IMR-90 (cell line): ENCODE measurements at places on chromosomes 6 and 20.

DNA sequence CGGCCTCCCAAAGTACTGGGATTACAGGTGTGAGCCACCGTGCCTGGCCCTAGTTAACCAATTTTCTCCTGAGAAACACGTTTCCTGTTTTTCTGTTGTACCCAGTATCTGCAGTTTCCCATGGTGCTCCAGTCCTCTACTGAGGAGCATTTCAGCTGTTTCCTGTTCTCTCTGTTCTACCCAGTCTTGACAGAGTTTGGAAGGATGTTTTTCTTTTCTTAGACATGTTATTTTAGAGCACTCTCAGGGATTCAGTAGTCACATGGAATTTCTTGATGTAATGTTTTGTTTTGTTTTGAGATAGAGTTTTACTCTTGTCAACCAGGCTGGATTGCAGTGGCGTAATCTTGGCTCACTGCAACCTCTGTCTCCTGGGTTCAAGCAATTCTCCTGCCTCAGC, 129.8 kb upstream of the TIAM2 start:
- H3K27ac ChIP-seq, result peak overlapping the region; percentile 41; the same call in 1 of the 2 replicates
- H3K36me3 ChIP-seq, result no peaks in the 10 kb centered on the region
- no peaks in the 10 kb centered on the region for H3K27me3 ChIP-seq
- DNase-seq, result peak; percentile 46
- H3K4me1 ChIP-seq, result no peaks in the 10 kb centered on the region

- H3K27ac ChIP-seq, result no peak overlapping the region
- H3K36me3 ChIP-seq, result no peaks in the 10 kb centered on the region
- H3K4me1 ChIP-seq, result no peaks in the 10 kb centered on the region
- no peak for DNase-seq
- no peaks in the 10 kb centered on the region for H3K27me3 ChIP-seq
These were observed 206.8 kb upstream of the SOX4 start for GRCh38 chr6:21386744-21387143.

DNA sequence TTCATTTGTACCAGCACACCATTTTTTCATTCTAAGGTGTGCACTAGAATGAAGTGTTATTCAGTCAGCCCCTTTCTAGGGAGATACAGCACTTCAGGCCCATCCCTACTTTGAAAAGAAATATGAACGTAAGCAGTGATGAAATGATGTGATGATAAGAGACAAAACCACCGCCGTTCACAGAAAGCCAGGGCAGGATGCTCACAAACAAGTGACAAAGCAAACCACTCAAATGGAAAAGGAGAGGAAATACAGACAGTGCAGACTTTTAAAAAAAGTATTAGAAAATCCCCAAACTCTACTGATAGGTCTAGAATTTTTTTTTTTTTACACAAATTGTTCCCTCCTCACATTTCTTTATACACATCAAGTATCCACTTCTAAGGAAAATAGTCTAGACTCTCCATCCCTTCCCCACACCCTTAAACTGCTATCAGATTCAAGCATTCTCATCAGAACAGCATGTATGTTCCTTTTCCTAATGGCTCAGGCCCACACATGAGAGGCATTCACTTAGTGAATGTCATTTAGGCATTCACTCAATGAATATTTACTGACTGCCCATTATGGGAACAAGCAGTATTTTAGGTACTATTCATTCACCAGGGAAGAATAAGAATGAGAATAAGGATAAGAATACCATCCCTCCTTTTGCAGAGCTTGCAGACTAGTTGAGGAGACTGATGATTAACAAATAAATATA, 243.5 kb downstream of the GMPR start:
- no peaks in the 10 kb centered on the region for H3K27me3 ChIP-seq
- no peak overlapping the region for H3K27ac ChIP-seq
- DNase-seq, result no peak
- H3K4me3 ChIP-seq, result no peak overlapping the region

DNA sequence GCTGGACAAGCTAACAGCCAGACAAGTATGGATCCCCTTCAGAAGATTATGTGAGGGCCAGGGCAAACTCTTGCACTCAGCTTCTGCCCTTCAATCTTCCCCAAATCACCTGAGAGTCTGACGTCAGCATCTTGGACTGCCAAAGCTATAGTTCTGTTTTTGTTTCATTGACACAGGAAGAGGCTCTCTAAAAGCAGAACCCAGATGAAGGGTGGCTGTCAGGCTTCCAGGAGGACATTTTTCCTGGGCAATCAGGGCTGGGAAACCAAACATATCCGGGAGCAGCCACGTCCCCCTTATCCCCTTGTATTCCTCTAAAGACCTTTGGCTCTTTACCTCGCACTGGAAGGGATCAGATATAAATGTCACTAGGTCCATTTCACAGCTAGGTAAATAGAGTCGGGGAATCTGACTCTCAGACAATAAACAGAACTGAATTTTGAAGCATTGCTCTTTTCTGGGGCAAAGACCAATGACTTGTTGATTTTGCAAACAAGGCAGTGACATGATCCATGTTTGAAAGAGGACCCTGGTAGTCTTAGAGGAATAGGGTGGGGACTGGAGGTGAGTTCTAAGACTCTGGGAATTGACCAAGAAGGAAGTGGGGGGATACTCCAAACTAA, 13.3 kb downstream of the MAFB start:
- DNase-seq, result no peak
- no peak overlapping the region for H3K4me3 ChIP-seq
- no peak overlapping the region for H3K27ac ChIP-seq
- no peaks in the 10 kb centered on the region for H3K36me3 ChIP-seq
- H3K4me1 ChIP-seq, result no peaks in the 10 kb centered on the region
- peaks cover 37% of the 10 kb centered on the region for H3K27me3 ChIP-seq

DNA sequence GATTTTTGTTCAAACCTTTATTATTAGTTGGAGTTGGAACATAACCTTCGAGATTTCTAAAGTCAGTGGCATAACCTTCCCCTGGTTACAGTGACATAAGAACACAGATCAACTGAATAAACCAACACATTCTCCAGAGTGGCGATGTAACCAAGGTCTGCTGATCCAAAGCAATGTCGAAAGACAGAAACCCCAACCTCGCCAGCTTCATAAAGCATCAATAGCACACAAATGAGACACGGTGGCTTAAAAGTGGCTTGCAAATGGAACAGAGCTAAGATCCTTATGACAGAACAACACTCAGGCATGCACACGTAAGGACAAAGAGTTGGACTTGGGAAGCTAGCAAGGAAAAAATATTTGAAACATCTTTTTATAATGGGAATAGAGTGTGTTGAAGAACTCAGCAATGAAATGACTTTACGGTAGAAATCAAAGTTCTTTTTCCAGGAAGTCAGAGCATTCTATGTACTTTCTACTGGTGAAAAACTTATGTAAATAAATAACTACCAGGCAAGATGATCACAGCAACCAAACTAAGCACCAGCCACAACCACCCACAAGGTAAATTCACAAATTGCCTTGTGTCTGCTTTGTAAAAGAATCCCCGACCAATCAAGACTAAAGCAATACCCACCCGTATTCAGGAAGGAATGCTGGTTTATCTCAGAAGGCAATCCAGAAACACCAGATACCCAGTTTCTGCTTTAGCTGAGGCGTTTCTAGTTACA, 61.0 kb upstream of the NHSL1 start:
- DNase-seq, result no peak
- no peak overlapping the region for H3K4me3 ChIP-seq
- peaks cover 4% of the 10 kb centered on the region for H3K4me1 ChIP-seq
- H3K27ac ChIP-seq, result no peak overlapping the region

DNA sequence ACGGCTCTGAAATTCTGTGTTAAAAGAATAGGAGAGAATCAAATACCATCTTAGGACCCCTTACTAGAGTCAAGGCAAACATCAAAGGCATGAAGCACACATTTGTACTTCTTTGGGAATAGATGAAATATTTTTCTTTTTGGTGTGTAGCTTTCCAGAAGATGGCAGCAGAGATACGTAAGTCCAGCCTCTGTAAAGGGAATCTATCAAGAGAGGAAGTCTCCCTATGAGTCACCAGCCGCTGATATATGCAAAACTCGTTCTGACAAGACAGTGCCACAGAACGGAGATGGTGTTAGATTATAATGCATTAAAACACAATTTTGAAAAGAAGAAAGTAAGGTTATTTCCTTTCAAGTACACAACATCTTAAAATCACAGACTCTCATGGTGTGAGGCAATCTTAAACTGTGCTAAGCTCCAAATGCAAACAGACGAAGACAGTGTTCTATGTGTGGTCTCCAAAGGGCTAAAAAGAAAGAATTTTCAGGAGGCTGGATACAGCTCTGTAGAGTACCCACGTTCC, 120.0 kb upstream of the AGPAT4 start:
- no peaks in the 10 kb centered on the region for H3K36me3 ChIP-seq
- no peaks in the 10 kb centered on the region; the same call in 1 of the 2 replicates for H3K27me3 ChIP-seq
- no peak overlapping the region for H3K27ac ChIP-seq
- no peak overlapping the region for H3K4me3 ChIP-seq
- no peaks in the 10 kb centered on the region for H3K4me1 ChIP-seq

DNA sequence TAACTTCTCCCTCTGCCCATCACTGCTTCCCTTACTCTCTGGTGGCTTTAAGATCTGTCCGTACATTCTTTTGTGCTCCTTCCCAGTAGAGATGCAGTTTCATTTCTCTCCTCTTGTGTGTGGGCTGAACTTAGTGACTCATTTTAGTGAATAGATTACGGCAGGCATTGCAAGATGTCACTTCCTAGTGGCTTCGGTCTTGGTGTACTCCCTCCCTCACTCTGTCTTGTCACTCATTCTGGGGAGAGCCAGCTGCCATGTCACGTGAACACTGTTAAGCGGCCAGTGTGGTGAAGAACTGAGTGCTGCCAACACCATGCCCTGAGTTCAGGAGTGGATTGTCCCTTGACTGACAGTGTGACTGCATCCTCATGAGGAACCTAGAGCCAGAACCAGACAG, 115.9 kb downstream of the OTOR start:
- no peaks in the 10 kb centered on the region for H3K4me1 ChIP-seq
- H3K4me3 ChIP-seq, result no peak overlapping the region
- peak; percentile 20 for DNase-seq
- no peaks in the 10 kb centered on the region for H3K27me3 ChIP-seq
- no peaks in the 10 kb centered on the region for H3K36me3 ChIP-seq

GRCh38 chr20:50885781-50886180, 45.5 kb downstream of the ADNP start:
- no peaks in the 10 kb centered on the region for H3K4me1 ChIP-seq
- H3K4me3 ChIP-seq, result no peak overlapping the region
- peaks cover 11% of the 10 kb centered on the region for H3K36me3 ChIP-seq
- no peaks in the 10 kb centered on the region for H3K27me3 ChIP-seq

GRCh38 chr20:56724241-56724757, 95.2 kb downstream of the TFAP2C start:
- no peak overlapping the region for H3K27ac ChIP-seq
- no peaks in the 10 kb centered on the region for H3K4me1 ChIP-seq
- H3K4me3 ChIP-seq, result no peak overlapping the region
- no peaks in the 10 kb centered on the region for H3K27me3 ChIP-seq
- DNase-seq, result no peak
- H3K36me3 ChIP-seq, result no peaks in the 10 kb centered on the region

- H3K27ac ChIP-seq, result no peak overlapping the region
- H3K27me3 ChIP-seq, result no peaks in the 10 kb centered on the region
- no peak overlapping the region for H3K4me3 ChIP-seq
- peaks cover 3% of the 10 kb centered on the region; the same call in 1 of the 2 replicates for H3K4me1 ChIP-seq
These were observed 158.2 kb downstream of the ZMYND8 start for GRCh38 chr20:47198254-47198671.

- no peak for DNase-seq
- H3K4me3 ChIP-seq, result no peak overlapping the region
- no peaks in the 10 kb centered on the region for H3K4me1 ChIP-seq
- H3K36me3 ChIP-seq, result no peaks in the 10 kb centered on the region
These were observed 338.3 kb upstream of the KCNQ5 start for GRCh38 chr6:72283571-72283970.
